ENCODE measurements at places on chromosomes 7 and 10. TPM values are rescaled to one million over a fixed set of nuclear protein-coding genes. Genes with fewer than 3 reads are reported as not detected.

Gene AMZ1
- not detected for total RNA-seq

DNA sequence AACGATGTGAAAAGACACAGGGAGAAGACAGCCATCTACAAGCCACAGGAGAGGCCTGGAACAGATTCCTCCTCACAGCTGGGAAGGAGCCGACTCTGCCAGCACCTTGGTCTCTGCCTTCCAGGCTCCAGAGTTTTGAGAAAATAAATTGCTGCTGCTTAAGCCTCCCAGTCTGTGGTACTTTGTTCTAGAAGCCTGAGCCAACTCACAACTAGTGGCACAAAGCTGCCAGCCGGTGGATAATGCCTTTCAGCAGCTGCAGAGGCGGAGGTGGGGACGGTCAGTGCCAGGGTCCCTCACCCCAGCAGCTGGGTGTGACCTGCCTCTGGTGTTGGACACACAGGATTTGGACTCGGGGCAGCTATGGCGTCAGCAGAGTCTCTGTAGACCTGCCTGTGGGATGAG is 255.4 kb upstream of the PITRM1 start:
- no peak for DNase-seq

GRCh38 chr10:118892255-118892654 is 137.3 kb upstream of the NANOS1 start:
- no peak for DNase-seq

- peak; percentile 88 for DNase-seq
Observed at GRCh38 chr10:17062493-17062892, 67.1 kb downstream of the CUBN start.

DNA sequence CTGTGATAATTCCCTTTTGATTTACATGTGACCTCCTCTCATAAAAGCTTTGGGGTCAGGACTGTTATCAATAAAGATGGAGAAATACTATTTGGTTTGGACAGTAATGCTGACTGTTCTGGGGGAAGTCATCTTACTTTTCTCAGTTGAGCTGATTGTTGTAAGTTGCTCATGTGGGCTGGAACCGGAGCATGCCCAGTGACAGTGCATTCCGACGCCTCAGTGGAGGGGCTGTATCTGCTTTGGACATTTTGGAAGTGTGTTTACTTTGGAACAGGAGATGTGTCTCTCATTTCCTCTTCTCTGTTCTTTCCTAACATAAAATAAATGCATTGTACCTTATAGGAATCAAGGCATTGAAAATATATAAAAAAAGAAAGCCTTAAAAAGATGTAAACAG is 30.1 kb downstream of the RBM33 start:
- DNase-seq: no peak

Gene WDR37
- total RNA-seq: 18.1 TPM

Gene DDC
- total RNA-seq: not detected

DNA sequence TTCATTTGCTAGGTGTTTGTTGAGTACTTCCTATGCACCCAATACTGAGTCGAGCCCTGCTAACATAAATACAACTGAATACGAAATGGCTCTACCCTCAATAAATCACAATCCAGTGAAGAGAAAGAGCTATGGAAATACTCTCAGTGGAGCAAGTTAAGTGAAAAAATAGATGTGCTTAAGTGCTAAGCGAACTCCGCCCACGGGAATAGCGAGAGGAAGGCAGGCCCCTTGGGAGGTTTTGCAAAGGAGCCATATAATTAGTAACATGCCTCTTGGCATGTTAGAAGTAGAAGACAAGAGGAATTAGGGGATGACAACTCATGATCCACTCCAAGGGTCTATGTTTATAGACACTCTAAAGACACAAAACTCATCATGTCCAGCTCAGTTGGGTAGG is 42.8 kb upstream of the TSPAN33 start:
- DNase-seq: no peak

- no peak for DNase-seq
Observed at GRCh38 chr10:19824381-19825342, 8.4 kb downstream of the PLXDC2 start.

GRCh38 chr7:84624527-84624926 is 429.9 kb upstream of the SEMA3A start:
- no peak for DNase-seq

Gene DYDC2
- total RNA-seq: 0.14 TPM

GRCh38 chr7:102814025-102814471 is 65.2 kb downstream of the FAM185A start:
- peak; percentile 79 for DNase-seq
